ENCODE measurements at places on chromosomes 13 and 19.

DNA sequence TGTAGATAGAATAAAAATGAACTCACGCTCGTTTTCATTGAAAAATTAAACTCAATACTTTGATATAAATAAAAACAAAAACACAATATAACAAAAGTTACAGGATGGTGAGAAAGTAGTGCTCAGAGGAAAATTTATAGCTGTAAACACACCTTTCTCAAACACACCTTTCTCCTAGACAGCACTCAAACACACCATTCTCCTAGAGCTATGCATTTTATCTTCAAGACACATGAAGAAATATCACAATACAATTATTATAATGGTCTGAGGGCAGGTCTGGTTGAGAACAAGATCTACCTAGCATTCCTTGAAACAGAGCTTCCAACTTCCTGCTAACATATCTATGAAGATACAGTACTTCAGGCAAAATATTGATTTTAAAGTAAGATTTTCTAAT lies 183.4 kb upstream of the NBEA start:
- no peak for DNase-seq

- no peak for DNase-seq
These were observed 10.6 kb upstream of the NUP62 start for GRCh38 chr19:49939721-49940481.

DNA sequence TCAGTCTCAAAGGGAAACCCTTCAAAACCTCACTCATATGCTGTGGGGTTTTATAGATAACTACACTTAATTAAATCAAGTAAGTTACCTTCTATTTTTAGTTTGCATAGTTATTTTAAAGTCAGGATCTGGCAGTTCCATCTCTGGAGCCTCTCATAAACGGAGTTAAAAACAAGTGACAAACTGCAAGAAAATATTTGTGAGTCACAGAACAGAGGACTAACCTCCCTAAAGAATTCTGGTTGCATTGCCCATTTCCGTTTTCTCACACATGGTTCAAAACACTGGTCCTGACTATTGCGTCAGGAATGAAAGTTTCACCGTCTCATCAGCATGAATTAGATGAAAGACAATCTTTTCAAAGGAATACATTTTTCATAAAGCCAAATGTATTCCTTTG lies 10.6 kb downstream of the RXFP2 start:
- DNase-seq: no peak

DNA sequence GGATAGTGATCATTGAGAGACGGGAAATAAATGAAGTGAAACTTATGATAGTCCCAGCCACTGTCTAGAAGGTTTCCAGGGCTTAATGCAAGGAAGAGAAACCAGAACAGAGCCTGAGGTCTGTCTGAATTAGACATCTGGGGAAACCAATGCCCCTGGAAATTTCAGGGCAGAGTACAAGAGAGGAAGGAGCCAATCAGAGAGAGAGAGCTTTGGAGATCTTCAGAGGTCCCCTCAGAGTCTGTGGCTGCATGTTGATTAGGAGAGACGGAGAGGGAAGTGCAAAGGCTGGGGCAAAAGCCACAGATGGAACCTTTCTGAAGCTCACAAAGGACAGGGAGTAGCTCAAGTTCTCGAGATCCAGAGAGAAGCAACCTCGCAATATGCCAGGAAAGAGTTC lies 378.0 kb downstream of the DNAJC15 start:
- DNase-seq: no peak

GRCh38 chr19:41933693-41934426 lies 5.6 kb upstream of the ERFL start:
- no peak for DNase-seq

DNA sequence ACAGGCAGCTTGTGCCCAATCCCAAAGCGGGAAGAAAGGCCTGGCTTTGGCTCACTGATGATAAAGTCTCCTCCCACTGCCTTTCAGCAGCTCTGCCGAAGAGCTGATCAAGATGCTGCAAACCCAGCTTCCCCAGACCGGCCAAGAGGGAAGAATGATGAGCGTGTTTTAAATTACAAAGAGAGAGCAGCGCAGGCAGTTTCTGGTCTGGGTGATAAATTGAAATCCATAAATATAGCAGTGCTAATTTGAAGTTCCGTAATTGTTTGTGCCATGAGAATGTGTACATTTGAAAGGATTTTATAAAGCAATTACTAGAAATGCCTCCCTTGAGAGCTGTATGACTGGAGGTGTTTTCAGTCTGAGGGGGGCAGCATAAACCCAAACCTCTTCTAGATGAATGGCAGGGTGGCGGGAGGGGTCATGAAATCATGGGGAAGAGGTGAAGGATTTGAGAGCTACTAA lies 171.8 kb downstream of the STK24 start:
- no peak for DNase-seq

- DNase-seq: peak; percentile 56
These were observed 2.8 kb downstream of the TNNT1 start for GRCh38 chr19:55146078-55146704.

DNA sequence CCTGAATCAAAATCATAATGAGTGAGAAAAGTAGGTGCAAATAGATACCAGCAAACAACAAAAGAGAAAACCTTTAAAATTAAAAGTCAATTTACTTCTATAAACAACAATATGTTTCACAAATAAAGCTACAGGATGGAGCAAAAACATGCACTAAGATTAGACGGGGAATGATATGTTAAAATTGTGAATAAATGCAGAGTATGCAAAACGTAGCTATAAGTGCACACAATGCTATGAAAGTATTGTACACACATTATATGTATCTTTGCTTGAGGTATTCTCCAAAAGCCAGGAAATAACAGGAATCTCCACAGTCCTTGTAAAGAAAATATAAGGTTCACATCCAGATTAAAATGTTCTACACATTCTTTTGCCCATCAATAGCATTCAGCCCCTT lies 523.9 kb downstream of the EFNB2 start:
- DNase-seq: no peak

DNA sequence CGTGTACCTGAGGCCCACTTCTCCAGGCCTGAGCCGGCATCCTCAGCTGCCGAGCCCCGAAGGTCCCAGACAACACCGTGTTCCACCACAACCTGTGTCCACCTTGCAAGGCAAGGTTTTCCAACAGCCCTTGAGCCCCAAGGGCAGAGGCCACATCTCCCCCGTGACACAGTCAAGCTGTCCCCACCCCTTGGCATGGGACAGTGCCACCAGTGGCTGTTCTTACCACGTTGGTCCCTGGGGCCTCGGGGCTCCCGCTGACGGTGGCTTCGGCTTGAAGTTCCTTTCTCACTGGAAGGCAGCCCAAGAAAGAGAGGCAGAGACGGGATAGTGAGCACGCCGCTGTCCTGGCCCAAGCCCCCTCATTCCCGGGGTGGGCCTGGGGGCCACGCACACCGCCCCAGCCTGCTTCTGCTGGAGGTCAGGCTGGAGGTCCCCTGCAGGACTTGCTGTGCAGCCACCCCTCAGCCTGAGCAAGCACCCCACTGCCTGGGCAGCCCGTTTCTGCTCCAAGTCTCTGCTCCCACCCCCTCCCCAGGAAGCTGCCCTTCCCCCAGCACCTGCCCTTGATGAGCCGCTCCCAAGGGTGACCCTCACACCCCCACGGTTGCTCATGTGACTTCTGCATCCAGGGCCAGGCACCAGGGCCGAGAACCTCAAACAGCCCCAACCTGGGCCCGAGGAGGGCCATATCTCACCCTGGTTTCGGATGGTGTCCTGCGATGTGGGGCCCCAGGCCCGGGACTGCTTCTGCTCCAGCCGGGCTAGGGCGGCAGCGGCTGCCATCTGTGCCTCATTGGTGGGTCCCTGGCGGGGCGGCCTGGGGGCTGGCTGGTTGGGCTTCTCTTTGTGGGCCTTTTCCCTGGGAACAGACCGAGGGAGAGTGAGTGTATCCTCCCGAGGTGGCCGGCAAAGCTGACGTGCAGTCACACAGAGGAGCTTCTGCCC lies 4.1 kb downstream of the UBXN6 start:
- no peak for DNase-seq

DNA sequence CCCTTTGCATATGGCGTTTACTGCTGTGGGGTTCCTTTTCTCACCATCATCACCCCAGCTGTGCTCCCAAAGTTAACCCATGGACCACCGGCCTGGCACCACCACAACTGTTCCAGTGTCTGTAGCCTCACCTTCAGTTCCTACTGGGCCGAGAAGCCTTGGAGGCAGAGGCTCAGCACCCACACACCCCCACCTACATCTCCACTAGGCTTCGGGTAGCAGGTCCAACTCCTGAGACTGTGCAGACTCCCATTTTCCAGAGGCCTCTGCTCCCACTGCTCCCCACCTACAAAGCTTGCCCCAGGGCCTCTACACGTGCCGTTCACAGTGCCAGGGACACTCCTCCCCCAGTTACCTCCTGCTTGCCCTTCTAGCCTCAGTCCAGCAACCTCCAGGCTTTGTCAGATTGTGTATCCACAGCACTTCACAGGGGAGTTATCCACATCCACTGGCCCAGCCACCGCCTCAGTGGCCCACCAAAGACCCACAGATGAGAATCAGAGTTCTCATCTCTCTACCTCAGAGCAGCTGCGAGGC lies 14.1 kb downstream of the SLC27A5 start:
- no peak for DNase-seq
